ENCODE measurements at places on chromosomes 16 and 17.
A peak's percentile ranks its signal among the peaks of the same experiment; 100 is the strongest.

GRCh38 chr17:29764748-29765147, 142.0 kb upstream of the CORO6 start:
- no peak for DNase-seq

DNA sequence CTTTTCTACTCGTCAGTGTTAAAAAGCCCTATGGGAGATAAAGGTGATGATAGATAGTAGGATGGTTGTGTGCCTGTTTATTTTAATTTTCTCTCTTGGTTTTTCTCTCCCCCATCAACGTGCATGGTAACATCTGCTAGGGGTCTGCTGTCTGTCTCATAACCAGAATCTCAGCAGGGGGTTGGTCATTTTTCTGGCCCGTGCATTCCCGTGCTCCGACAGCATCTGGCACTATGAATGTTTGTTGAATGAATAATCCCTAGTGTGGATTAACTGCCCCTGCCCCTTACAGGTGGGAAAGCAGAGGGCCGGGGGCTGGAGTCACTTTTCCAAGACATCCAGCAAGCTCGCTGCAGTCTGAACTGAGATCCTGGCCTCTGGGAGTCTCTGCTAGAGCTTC, 6.3 kb downstream of the CA5A start:
- DNase-seq: no peak

- peak; percentile 88 for DNase-seq
Measured at GRCh38 chr17:1714980-1715802, 5.0 kb upstream of the TLCD2 start.

DNA sequence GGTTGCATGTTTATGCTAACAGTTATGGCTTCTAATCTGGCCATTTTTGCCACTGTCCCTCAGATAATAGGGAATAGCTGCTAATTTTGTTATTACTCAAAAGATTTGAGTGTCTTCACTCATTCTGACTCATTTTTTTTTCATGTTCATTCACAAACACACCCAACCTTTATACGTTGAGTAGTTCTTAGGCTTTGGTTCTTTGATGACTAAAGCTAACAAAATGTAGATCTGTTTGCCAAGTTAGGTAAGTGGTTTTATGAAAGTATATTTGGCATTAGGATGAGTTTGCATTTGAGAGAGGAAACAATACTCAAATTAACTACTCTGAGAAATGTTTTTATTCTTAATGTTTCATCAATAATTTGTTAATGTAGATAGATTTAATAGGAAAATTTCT, 3.6 kb downstream of the MAP2K4 start:
- DNase-seq: no peak

DNA sequence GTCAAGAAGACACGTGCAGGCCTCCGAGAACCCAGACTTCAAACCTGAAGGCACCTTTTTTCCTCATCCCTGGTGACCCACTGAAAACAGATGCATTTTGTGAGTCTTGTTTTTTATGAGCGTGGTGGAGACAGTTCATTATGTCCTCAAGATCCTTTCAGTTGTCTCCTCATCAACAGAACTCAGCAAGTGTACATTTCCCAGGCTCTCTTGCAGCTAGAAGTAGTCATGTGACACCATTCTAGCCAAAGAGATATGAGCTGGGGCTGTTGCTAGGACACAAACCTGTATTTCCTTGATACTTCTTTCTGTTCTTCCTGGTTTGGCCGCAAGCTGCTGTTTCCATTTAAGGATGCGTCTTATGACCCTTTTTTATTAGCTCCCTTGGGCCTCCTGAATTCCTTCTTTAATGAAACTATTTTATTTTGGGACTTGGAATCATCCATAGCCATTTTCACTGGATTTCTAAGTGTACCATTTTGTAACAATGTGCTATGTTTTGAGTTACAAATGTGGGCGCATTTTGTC, 135.7 kb upstream of the FOXF1 start:
- no peak for DNase-seq

- no peak for DNase-seq
Measured at GRCh38 chr17:9446528-9446927, 129.1 kb downstream of the STX8 start.

DNA sequence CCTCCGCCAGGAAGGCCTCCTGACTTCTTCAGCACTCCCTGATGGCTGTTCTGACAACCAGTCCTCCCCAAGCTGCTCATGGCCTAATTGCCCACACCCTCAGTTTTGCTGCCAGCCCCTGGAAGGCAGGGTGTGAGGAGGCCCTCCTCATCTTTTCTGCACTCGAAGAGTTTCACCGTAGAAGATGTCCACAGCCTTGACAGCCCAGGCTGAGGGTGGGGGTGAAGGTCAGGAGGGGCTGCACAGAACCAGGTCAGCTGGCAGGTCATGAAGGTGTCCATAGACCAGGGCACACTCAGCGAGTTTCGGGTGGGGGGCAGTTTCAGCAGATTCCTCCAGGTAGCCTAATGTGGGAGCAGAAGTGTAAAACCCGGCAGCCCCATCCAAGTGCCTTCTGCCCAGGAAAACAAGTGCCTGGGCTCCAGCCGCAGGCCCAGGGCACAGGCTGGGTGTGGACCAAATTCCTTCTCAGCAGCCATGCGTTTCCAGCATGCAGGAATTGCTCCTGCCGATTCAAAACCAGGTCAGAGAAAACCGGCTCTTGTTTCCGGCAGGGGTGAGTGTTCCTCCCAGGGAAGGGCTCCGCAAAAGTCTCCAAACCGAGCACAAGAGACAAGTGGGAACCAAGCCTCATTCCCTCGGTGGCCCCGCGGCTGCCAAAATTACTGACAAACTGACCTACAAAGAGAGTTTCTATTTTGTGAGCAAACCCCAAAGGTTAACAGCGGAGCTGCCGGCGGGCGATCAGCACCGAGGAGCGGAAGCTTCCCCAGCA, 228.8 kb downstream of the C16orf78 start:
- DNase-seq: no peak

DNA sequence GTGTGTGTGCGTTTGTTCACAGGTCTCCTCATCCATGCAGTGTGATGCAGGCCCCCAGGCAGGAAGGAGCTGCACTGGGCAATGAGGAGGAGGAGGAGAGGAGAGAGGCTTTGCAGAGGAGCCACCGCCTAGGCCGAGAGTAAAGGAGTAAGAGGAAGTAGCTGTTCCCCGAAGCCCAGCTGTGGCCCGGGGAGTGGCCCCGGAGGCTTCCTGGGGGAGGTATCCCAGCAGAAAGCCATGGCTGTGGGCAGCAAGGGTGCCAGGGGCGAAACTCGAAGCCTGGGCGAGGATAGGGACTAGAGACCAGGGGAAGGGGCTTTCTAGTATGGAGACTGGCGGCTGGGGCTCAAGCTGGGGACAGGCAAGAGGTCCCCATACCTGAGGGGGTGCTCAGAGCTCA, 12.2 kb downstream of the C16orf95 start:
- DNase-seq: no peak

DNA sequence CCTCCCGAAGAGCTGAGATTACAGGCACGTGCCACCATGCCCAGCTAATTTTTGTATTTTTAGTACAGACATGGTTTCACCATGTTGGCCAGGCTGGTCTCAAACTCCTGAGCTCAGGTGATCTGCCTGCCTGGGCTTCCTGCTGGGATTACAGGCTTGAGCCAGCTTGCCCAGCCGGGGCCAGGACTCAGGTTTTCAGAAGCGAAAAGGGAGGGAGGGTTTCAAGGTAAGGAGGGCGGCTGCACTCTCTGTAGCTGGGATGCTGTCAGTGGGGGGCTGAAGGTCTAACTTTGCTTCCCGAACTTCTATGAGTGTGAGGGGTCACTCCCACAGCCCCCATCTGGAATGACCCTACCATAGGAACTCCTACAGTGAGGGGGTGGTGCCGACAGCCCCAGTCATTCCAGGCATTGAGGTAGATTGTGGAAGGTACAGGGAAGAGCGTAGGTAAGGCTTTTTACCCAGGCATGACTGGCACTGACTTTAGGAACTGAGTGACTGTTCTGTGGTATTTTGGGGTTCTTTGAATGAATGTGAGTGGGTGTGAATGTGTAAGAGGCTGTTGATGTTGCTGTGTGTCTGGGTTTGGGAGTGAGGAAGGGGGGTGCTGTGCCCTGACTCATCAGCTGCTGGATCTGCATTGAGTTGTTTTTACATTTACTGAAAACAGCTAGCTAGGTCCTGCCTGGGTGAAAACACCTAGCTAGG, 3.8 kb upstream of the C1QL1 start:
- no peak for DNase-seq

- DNase-seq: no peak
Measured at GRCh38 chr17:49707246-49707607, 537 bp downstream of the SLC35B1 start.

GRCh38 chr17:10032118-10032852, 127.2 kb upstream of the RCVRN start:
- no peak for DNase-seq

DNA sequence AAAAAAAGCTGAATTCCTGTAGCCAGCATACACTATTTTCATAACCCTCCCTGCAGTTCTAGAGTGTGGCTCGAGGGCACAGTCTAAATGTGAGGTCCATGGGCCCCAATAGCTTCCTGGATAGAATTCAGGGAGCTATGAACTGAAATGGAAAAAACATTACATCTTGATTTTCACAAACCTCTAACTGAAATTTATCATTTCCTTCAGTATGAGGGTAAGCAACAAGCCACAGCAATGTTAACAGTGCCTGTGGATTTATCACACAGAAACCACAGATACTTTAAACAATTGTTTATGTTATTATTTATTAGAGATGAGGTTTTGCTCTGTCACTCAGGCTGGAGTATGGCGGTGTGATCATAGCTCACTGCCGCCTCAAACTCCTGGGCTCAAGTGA, 18.2 kb downstream of the TMEM92 start:
- DNase-seq: no peak

GRCh38 chr17:67082107-67082506, 37.8 kb downstream of the CACNG1 start:
- DNase-seq: no peak

DNA sequence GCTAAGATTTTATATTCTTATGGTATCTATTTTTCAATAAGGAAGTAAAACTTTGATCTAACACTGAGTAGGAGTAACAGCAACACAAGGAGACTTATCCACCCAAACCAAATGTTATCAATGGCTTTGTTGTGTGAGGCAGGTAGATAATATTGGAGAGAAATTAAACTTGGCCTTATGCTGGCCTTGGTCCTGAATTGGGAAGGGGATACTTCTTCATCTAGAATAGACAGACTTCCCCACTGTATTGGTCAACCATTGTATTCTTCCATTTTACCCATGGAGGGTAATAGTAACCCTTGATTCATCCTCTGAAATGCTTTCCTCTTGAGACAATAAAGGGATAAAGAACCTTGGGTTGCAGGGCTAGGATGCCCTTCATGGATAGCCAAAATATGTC, 76.3 kb upstream of the ANKFN1 start:
- DNase-seq: no peak

GRCh38 chr17:46178550-46179214, 14.5 kb downstream of the KANSL1 start:
- no peak for DNase-seq

DNA sequence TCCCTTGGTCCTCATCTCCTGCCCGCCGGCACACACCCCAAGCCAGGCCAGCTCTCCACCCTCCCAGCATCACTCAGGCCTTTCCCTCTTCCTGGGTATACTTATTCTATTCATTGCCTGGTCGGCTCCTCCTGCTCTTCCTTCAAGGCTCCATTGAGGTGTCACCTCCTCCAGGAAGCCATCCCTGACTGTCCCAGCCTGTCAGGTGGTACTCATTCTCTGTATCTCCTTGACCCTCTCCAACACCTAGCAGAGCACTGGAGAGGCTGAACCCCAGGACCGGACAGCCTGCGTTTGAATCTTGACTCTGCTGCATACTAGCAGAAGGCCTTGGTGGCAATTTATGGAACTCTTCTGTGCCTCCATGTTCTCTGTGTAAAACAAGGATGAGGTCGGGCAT, 428 bp upstream of the TNFRSF13B start:
- no peak for DNase-seq

GRCh38 chr17:40151414-40151963, 11.2 kb downstream of the CASC3 start:
- no peak for DNase-seq

DNA sequence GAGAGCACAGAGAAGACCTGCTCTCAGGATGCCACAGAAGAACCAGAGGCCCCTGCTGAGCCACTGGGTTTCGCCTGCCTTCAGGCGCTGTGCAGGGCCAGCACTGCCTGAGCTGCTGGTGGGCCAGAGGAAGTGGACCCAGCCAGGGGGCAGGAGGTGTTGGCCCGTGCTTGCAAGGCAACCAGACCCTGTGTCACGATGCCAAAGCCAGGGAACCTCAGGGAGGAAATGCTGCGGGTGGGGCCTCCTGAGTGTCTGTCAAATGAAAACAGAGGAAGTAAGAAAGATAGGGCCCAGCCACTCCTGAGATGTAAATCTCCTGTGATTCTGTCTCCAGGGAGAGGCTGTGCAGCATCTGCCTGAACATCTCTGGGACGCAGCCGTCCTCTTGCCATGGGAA, 58.1 kb upstream of the ADORA2B start:
- DNase-seq: peak; percentile 65

GRCh38 chr16:15604460-15605440, 38.2 kb downstream of the MARF1 start:
- no peak for DNase-seq

DNA sequence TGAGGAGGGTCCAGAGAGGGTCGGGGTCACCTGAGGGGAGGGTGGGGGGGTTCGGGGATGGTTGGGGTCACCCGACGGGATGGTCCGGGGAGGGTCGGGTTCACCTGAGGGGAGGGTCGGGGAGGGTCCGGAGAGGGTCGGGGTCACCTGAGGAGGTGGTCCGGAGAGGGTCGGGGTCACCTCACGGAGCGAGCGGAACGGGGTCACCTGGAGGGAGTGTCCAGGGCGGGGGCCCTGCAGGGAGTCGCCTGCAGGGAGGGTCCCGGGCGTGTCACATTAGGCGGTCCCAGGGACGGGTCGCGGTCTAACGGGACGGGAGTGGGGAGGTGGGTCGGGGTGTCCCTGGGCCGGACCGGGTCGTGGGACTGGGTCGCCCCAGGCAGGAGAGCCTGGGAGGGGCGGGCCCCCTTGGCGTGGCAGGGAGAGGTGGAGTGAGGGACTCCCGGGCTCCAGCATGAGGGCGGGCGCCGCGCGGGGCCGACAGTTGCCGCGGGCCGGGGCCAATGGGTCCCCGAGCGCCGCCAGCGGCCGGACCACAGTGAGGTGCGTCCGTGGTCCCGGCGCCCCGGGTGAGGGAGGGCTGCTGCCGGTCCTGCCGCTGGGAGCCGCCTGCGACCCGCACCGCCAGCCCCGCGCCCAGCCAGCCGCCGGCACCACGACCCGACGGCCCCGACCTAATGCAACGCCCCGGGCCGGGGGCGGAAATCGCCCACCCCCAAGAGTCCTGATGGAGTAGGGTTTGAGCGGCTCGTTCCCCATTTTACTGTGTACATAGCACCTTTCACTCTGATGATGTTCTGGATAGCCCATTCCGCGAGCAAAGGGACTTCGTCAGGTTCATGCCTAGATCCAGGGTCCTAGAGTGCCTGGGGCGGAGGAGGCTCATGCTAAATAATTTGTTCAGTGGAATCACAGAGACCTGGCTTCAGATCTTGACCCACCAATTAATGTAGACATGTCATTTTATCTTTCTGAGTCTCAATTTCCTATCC, 1.2 kb upstream of the ABCA3 start:
- peak; percentile 55 for DNase-seq

Data from lower lobe of right lung (tissue), 2 donors.